ENCODE measurements at places on chromosomes 12 and 14.
A peak's percentile ranks its signal among the peaks of the same experiment; 100 is the strongest.

GRCh38 chr14:99875836-99876235 lies 82.6 kb downstream of the EML1 start:
- no peak for DNase-seq

DNA sequence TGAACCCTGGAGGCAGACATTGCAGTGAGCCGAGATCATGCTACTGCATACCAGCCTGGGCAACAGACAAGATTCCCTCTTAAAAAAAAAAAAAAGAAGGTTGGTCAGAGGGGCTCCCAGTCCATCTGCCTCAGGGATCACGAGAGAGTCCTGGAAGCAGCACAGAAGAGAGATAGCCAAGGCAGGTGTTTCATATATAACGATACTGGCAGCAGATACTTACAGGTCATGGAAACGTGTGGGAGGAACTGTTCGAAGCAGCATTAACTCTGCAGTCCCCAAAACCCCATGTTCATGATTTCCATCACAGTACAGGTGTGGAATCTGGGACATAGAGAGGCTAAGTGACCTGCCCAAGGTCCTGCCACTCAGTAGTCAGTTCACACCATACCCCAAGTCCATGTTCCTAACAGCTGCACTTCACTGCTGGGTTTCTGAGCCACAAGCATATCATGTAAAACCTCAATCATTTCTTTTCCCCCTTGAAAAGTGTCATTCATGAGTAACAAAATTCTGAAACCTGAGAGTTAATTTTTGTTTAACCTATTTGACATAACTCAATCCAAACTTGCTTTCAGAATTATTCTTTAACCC lies 16.7 kb downstream of the CDK2AP1 start:
- DNase-seq: no peak

- DNase-seq: no peak
These were observed 22.9 kb downstream of the PACS2 start for GRCh38 chr14:105337433-105337832.

DNA sequence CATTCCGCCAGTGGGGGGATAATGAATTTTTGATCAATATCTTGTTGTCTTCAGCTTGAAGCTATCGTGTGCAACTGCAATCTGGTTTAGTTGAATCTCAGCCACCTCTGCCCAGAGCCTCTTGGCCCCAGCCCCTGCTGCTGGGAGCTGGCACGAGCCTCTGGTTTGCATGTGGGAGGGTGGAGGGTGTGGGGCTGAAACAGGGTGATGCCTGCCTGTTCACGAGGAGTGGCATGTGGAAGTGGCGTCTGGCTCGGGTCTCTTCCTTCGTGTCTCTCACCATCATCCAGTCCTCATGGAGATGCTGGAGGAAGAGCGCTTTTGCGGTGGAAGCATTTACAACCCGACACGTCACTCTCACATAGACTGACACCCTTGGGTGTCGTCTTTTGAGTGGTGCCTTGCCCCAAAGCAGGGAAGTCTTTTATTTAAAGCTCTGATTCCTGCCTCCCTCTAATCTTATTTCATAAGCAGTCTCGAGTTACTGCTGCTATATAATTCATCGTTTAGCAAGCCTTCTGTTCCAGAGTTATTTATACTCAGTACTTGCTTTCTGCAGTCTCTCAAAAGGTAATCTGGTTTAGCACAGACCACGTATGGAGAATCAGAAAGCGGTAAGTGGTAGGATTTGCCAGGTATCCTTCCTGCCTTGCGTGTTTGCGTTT lies 64.5 kb downstream of the AACS start:
- DNase-seq: no peak

GRCh38 chr12:27971606-27972005 lies 927 bp downstream of the PTHLH start:
- DNase-seq: no peak

DNA sequence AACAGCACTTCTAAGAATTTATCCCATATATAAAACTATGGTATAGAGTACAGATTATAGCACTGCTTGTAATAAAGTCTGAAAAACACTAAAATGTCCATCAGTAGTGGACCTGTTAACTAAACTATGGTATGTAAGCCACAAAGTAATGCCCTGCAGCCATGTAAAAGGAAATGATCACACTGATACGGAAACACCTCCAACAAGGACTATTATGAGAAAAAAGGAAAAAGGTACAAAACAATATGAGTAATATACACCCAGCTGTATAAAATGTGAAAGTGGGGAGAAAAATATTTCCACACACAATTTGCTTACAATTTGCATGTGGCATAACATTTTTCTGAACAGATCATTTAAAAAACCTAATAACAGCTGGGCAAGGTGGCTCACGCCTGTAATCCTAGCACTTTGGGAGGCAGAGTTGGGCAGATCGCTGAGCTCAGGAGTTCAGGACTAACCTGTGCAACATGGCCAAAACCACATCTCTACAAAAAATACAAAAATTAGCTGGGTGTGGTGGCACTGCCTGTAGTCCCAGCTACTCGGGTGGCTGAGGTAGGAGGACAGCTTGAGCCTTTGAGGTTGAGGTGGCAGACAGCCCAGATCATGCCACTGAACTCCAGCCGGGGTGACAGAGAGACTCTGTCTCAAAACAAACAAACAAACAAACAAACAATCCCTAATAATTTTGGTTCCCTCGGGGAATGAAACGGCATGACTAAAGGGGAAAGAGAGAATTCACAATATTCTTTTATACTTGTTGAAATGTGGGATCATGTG lies 250.5 kb downstream of the MED13L start:
- peak; percentile 53 for DNase-seq

GRCh38 chr14:91305650-91306431 lies 61.3 kb upstream of the GPR68 start:
- DNase-seq: no peak

- no peak for DNase-seq
These were observed 145.7 kb upstream of the ALG10 start for GRCh38 chr12:33876618-33877017.

- no peak for DNase-seq
These were observed 13.8 kb downstream of the PLD4 start for GRCh38 chr14:104938436-104938835.

DNA sequence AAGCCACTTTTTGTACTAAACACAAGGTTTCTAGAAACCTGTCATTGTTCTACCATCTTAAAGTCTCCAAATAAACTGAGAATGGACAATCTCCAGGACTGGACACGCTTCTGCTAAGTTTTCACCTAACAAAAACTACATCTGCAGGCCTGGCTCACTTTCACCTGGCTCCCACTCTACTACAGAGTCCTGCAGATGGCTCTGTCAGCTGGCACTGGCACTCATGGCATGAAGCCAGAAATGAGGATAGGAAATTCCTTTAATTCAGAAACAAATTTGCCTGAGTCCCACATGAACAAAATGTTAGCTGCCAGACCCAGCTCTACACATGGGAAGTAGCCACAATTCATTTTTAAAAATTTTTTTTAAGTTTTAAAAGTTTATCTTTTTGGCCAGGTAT lies 42.1 kb downstream of the STXBP6 start:
- DNase-seq: no peak

GRCh38 chr14:101408077-101408831 lies 153.0 kb upstream of the DIO3 start:
- DNase-seq: no peak

DNA sequence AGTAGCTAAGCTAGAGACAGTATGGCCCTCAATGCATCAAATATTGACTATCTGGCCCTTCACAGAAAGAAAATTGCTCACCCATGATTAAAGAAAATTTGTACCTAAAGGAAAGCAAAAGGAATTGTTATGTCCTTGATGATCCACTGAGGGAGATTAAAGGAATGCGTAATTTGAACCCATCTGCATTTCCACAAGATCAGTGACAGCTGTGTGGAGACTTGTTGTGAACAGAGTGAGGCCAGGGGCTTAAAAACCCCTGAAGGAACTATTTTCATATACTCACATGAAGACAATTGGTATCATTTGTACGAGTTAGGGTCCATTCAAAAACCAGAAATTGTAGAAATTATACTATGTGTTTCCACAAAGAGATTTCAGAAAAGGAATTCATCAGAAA lies 1908.1 kb upstream of the SEL1L start:
- no peak for DNase-seq

DNA sequence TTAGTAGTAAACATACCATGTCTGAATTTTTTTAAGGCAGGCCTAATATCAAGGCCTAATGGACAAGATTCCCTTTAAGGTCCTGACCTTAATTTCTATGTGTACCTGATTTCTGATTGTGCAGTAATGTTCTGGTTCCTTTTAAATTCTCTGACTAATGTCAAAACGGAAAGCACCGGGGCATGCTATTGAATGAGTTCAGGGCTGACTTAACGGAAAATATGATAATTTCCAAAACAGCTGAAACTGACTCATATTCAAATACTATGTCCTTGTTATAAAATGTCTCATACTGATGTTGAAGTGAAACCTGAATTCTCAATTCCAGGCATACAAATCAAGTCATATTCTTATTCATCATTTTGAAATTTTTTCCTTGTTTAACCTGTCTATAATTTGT lies 6.7 kb downstream of the TAS2R43 start:
- no peak for DNase-seq

DNA sequence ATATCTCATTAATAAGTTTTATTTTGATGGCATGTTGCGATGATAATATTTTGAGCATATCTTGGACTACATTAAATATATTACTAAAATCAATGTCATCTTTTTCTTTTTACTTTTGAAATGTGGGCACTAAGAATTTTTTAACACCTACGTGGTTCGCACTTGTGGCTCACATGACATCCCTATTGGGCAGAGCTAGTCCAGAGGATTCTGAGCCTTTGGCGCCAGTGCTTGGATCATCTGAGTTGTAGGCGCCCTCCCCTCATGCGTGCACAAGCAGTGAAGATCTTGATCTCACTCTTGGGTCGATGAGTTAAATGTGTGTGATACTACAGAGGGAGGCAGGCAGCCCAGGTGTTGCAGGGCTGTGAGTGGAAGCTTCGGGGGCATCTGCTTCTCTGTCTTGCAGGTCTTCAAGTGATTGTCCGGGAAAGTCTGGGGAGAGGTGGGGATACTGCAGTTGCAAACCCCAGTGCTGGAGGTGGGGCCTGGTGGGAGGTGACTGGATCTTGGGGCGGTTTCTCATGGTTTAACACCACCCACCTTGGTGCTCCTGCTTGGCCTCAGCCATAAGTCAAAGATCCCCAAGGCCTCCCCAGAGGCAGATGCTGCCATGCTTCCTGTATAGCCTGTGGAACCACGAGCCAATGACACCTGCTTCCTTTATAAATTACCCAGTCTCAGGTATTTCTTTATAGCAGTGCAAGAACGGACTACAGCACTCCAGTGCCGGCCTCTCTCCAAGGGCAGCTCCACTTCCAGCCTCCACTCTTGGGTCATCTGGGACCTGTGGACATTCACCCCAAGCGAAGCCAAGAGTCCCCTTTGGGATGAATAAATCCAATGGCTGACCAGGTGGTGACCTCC lies 46.1 kb upstream of the PPP2R5C start:
- DNase-seq: no peak

GRCh38 chr12:55068416-55069010 lies 48.7 kb downstream of the NEUROD4 start:
- DNase-seq: peak; percentile 24

GRCh38 chr14:53109105-53110041 lies 43.8 kb downstream of the DDHD1 start:
- DNase-seq: peak; percentile 21

- DNase-seq: no peak
These were observed 1264.6 kb upstream of the SEL1L start for GRCh38 chr14:82798276-82798675.

DNA sequence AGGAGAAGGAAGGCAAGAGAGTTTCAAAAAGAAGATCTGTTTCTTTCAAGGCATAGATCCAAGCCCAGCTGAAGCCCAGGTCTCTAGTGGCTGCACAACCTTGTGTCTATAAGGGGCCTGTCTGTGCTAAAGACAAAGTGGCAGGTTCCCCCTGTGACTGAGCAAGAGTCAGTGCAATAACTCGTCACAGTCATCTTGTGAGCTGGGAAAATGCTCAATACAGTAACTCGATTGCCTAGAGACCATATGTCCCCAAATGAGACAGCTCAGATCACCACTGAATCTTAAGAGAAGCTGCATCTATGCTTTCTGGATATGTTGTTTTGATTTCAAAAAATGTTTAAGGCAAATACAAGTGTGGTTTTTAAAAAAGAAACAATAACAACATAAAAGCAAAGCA lies 24.2 kb downstream of the ST8SIA1 start:
- no peak for DNase-seq

- DNase-seq: peak; percentile 83
These were observed 1.5 kb downstream of the CORO1C start for GRCh38 chr12:108729612-108730364.

- no peak for DNase-seq
These were observed 41.7 kb upstream of the FOS start for GRCh38 chr14:75236901-75237419.

DNA sequence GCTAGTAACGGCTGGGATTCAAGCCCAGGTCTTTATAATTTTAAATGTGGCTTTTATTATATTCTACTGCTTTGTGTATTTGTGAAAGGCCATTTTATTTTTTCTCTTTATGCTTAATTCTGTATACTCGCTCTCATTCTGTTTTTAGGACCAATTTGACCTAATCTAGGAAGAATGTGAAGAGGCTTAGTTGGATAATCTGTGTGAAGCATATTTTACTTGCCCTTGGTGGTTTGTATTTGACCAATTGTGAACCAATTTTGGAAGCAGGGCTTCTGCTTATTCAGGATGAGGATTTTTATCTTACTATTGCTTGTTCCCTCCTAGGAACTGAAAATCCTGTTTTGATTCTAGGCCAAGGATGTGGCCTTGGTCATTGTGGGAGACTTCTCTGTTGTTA lies 113.1 kb downstream of the TTC6 start:
- DNase-seq: no peak

GRCh38 chr12:29578070-29578469 lies 80.6 kb upstream of the OVCH1 start:
- no peak for DNase-seq

DNA sequence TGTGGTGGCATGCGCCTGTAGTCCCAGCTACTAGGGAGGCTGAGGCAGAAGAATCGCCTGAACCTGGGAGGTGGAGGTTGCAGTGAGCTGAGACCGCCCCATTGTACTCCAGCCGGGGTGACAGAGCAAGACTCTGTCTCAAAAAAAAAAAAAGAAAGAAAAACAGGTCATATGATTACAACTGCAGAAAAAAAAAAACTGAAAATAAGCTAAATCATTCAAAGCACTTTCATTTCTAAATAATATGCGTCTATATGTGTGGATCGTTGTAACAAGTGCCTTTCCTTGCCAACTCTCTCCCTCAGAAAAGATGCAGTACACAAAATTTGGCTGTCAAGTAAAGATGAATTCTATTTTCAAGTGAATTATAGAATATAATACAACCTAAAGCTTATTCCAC lies 42.4 kb downstream of the ATXN2 start:
- DNase-seq: no peak

GRCh38 chr14:86072116-86072894 lies 542.4 kb downstream of the FLRT2 start:
- DNase-seq: no peak

DNA sequence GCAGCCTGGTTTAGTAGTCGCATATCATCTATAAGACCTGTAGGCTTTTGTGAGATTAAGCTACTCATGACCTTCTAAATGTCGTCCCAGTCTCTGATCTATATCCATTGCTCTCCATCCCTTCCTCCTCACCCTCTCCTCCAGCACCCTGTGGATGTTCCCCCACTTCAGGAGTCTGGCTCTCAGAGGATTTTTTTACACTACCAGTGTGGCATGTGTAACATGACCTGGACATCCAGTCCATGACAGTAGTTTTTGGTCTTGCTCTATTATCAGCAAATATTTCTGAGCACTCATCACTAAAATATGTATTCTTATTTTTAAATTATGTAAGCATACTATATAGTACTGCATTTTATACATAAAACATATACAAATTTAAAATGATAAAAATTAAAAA lies 142.1 kb downstream of the DYRK2 start:
- DNase-seq: no peak

GRCh38 chr14:96135285-96135684 lies 69.4 kb upstream of the BDKRB2 start:
- DNase-seq: no peak

GRCh38 chr12:29145372-29146170 lies 3.5 kb upstream of the FAR2 start:
- no peak for DNase-seq

Data from foreskin melanocyte (primary cell).